ENCODE measurements at places on chromosomes 7 and 10.

- DNase-seq: no peak
These were observed 245.5 kb downstream of the FOXP2 start for GRCh38 chr7:114660126-114660486.

DNA sequence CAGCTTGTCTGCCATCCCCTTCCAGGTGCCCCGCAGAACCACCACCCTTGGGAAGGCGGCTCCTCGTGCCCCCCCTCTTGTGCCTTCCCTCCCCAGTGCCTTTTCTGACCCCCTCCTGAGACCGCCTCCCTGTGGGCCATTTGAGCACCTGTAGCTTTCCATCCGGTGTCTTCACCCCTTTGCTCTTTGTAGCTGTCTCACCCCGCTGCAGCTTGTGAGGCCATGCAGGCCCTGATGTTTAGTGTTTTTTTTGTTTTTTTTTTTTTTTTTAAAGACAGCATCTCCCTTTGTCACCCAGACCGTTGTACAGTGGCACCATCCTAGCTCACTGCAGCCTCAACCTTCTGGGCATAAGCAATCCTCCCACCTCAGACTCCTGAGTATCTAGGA is 52.5 kb downstream of the CUX1 start:
- no peak for DNase-seq

GRCh38 chr7:118289476-118289875 is 65.0 kb downstream of the ANKRD7 start:
- no peak for DNase-seq

DNA sequence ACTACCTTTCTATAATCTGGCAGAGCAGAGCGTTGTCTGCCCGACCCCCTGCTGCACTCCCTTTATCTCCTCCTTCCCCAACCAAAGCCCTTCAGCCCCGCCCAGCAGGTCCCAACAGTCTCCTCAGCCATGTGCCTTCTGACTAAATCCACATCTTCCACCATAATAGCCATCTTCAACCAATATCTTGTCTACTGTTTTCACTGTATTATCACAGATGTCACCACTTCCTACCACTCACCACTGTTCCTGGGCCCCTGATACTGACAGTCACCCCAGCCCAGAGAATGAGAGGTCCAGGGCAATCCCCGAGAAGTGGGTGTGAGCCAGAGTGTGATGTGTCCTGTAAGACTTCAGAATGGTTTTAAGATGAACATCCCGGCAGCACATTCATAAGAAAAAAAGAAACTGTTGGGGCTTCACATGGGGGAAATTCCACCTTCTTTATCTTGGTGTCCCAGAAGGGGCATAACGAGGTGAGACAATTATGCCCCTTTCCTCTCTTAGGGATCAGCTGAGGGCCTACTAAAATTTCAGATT is 25.3 kb downstream of the CCDC6 start:
- peak; percentile 24 for DNase-seq

DNA sequence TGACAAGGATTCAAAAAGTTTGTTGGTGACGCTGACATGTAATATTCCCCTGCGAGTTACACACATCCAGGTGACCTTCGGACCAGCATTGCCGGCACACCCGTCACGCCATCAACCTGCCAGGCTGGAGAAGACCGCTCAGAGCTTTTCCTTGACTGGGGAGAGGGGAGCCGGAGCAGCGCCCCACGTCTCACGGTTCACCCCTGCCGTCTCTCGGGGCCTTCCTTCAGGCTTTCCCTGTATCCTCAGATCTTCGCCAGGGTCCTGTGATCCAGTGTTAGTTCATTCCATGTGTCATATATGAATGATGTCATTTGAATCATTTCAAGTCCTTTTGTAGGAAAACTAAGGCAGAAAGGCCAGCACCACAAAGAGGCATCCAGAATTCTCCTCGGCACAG is 127.8 kb downstream of the MGMT start:
- no peak for DNase-seq

DNA sequence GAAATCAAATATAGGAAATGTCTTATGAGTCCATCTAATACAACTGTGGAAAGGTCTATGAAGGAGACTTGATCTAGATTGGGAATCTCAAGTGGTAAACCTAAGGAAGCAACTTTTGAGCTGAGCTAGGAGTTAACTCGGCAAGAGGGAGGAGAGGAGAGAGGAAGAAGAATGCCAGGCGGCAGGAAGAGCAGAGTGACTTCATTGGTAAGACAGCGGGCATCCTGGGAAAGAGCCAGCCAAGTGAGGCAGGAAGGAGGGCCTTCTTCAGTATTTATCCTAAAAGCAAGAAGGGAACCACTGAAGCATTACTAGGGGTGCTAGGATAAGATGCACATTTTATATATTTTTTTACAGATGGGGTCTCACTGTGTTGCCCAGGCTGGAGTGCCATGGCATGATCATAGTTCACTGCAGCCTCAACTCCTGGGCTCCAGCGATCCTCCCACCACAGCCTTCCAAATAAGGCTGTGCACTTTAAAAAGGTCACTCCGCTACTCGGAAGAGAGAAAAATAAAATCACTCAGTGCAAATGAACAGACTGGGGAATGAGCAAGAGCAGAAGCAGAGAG is 2.0 kb downstream of the BCL7B start:
- DNase-seq: no peak

GRCh38 chr10:3502673-3503072 is 282.3 kb downstream of the KLF6 start:
- DNase-seq: no peak

- DNase-seq: no peak
These were observed 8.0 kb downstream of the HPS1 start for GRCh38 chr10:98438715-98439114.

DNA sequence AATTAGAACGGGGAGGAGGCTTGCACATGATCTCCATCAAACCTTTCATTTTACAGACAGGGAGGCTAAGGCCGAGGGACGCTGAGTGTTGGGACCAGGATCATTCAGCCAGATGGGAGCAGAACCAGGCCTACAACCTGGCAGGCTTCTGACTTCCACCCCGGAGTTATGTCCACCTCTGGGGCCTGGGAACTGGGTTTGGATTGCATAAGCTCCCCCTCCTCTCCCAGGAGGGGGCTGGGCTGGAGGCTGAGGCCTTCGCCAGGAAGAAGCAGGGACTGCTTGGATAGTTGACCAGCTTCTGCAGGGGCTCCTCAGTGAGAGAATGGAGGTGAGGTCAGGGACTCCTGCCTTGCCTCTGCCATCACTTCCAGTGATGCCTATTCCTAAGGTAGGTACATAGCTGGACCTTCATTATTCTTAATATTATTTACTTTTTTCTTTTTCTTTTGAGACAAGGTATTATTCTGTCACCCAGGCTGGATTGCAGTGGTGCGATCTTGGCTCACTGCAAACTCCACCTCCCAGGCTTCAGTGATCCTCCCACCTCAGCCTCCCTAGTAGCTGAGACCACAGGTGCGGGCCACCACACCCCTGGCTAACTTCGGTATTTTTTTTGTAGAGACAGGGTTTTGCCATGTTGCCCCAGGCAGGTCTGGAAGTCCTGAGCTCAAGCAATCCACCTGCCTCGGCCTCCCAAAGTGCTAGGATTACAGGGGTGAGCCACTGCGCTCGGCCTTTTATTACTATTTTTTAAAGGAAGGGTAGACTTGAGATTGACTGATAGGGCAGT is 1.3 kb downstream of the SNX10 start:
- no peak for DNase-seq

GRCh38 chr7:43729924-43730248 is 563 bp upstream of the COA1 start:
- no peak for DNase-seq

GRCh38 chr10:101066146-101066895 is 4.5 kb downstream of the KAZALD1 start:
- no peak for DNase-seq

DNA sequence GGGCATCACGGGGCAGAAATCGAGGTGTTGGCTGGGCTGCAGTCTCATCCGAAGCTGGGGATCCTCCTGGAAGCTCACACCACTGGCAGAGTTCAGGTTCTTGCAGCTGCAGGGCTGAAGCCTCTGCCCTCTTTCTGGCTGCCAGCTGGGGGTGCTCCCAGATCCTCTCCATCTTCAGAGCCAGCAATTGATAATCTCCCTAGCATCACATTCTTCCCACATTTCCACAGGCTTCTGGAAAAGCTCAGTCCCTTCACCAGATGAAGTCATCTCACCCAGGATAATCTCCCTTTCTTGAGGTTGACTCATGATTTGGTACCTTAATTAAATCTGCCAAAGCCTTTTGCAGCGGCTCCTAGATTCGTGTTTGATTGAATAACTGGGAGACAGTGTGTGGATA is 55.2 kb downstream of the NRP1 start:
- DNase-seq: no peak

- no peak for DNase-seq
These were observed 8.2 kb upstream of the C1GALT1 start for GRCh38 chr7:7173956-7174632.

DNA sequence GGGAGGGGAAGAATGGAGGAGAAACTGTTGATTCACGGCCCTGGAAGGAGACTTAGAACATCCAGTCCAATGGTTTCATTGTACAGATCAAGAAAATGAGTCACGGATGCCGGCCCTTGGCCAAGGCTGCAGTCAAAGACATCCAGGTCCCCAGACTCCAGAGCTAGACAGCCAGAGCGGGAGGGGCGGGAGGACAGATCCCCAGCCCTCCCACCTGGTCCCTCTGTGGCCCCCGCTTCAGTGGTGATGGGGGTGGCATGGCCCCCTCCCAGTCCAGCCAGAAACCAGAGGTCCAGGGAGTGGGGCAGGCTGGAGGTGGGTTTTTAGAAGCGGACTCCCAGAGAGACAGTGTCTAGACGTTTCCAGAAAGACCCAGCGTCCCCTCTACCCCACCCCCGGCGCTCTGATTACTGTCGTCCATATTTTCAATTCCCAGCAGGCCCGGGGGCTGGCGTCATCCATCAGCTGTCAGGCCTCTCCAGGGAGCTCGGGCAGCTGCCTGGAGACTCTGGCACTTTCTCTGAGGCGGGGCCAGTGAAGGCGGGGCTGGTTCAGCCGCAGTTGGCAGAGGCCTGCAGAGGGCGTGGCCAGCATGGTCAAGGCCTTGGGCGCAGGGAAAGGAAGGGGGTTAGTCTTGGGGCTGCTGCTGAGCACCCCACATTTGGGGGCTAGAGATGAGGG is 8.0 kb upstream of the HSPB1 start:
- no peak for DNase-seq

GRCh38 chr7:101618916-101619315 is 10.2 kb downstream of the MYL10 start:
- DNase-seq: no peak

- no peak for DNase-seq
These were observed 1.3 kb downstream of the UBE2H start for GRCh38 chr7:129951226-129952085.

GRCh38 chr7:6379886-6380285 is 67.9 kb downstream of the DAGLB start:
- no peak for DNase-seq

- DNase-seq: no peak
These were observed 9.6 kb downstream of the TRIM56 start for GRCh38 chr7:101094791-101095375.

DNA sequence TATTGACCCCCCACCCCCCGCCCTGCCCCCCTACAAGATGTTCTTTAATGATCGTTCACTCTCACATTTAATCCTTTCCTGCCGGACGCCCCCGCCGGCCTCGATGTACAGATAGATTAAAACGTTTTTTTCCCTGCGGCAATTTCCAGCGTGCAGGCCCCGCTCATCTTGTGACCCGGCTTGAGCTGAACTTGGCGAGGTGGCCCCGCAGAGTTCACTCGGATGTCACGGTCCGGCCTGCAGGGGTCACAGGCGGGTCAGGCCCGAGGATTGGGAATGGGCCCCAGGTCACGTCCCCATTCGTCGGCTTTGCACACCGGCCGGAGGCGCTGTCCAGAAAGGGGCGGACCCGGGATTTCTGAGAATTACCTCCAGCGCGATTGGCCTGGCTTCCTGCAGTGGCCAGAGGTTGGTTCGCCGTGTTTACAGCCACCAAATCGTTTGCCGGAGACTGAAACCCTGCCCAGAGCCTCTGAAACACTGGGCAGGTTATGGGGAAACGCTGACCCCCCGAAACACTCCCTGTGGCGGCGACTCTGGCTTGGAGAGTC is 1.9 kb upstream of the CYP26A1 start:
- DNase-seq: no peak

DNA sequence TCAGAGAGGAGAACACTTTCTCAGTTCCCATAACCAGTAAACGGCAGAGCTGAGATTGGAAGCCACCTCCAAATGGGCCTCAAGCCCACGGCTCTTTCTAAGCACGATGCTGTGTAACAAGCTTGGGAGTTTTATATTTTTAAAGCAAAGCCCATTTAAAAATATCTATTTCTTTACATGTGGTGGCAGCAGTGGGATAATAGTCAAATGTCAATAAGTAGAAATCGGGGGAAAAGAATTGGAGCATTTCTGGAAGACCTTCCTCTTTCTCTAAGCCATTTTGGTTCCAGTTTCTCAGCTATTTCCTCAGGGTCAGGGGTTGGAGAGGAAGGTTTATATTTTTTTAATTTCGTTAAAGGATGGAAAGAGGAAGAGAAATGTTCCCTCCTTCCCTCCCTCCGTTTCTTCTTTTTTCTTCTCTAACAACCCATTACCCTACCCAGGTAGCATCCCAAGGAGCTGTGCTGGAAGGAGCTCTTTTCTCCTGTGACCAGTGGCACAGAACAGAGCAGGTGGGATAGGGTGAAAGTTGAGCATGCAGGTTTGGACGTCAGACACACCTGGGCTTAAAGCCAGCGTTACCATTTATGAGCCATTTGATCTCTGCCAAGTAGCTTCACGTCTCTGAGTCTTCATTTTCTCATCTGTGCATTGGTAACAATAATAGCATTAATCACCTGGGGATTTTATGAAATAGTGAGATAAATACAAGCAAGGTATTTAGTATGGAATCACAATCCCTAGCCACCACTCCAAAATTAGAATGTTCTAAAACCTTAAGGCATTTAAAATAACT is 515.7 kb downstream of the RPS24 start:
- DNase-seq: no peak

DNA sequence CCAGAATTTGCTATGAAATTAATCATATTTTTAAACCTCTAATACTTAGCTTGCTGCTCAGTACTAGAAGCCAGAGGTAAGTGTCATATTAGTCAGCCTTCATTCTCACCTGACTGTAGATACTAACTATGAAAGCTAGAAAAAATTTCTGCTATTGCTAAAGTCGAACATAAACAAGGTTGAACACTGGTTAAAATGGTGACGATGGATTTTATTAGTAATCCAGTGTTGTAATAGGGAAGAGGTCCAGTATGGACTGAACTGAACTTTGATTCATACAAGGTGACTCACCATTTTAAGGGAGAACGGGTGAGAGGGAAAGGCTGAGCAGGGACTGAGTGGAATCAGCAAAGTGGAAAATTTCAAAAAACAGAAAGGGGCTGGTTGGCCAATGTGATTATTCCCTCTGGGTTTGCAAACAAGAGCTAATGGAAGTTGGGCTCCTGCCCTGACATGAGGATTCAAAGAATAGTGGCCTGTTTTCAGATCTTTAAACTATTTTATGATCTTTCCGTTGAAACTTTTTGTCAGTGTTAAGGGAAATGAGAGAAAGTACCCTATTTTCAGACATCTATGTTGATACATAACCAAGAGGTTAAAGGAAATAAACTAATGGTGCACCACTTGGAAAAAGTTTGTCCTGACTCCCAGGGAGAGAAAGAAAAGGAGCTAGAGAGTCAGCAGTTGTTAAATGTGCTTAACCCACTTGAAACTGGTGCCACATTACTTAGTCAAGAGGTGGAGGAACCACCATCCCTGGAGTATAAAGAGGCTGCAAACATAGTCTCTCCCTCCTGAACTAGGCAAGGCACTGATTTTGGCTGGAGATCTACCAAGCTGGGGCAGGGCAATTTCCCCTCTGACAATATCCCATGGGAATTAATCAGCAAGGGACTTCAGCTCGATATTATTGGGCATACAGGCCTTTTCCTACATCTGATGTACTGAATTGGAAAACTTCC is 15.3 kb upstream of the AKR1C1 start:
- no peak for DNase-seq

Data from T-cell (primary cell).